NB4 (cell line): ENCODE measurements at places on chromosomes 1 and 21.
A peak's percentile ranks its signal among the peaks of the same experiment; 100 is the strongest.

DNA sequence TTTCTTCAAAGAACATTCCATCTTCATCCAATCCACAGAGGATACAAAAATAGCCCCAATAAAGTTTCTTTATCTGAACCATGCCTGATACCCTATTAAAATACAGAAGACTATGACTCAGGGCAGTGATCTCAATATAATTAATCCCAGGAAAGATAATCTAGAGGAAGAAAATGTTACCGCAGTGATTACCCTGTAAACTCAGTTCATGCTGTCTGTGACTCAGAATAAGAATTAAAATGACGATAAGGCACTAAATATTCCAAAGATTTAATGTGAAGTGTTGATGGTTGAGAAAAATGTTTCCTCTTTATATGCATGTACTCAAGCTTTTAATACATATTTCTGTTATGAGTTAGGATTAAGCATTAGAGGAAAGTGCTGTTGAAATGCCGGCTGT, 88.6 kb upstream of the LYPLAL1 start:
- DNase-seq, result no peak

- no peak for DNase-seq
These were observed 64.8 kb downstream of the TP53BP2 start for GRCh38 chr1:223780949-223781348.

GRCh38 chr21:36184545-36184944, 27.9 kb downstream of the DOP1B start:
- DNase-seq, result no peak

- no peak for DNase-seq
These were observed 262.5 kb upstream of the B3GALT2 start for GRCh38 chr1:193448682-193449461.

- no peak for DNase-seq
These were observed 138.0 kb downstream of the DHRS3 start for GRCh38 chr1:12480041-12480440.

GRCh38 chr1:32907435-32907834, 6.2 kb upstream of the TMEM54 start:
- DNase-seq, result no peak

DNA sequence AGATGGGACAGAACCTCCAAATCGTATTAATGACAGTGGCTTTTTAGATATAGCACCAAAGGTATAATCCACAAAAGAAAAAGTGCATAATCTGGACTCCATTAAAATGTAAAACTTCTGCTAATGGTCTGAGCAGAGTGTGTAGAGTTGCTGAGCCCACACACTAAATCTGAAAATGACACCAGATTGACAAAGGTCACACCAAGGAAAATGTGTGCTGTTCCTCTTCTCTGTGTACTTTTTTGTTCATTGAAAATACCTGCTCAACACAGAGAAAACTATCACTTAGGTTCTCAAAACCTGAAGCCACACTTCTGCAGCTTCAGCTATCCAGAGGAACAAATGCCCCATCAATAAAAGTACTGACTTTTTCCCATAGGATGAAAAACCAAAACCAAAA, 146.2 kb downstream of the AK5 start:
- no peak for DNase-seq

GRCh38 chr21:34132926-34133325, 59.5 kb downstream of the MRPS6 start:
- DNase-seq, result no peak

DNA sequence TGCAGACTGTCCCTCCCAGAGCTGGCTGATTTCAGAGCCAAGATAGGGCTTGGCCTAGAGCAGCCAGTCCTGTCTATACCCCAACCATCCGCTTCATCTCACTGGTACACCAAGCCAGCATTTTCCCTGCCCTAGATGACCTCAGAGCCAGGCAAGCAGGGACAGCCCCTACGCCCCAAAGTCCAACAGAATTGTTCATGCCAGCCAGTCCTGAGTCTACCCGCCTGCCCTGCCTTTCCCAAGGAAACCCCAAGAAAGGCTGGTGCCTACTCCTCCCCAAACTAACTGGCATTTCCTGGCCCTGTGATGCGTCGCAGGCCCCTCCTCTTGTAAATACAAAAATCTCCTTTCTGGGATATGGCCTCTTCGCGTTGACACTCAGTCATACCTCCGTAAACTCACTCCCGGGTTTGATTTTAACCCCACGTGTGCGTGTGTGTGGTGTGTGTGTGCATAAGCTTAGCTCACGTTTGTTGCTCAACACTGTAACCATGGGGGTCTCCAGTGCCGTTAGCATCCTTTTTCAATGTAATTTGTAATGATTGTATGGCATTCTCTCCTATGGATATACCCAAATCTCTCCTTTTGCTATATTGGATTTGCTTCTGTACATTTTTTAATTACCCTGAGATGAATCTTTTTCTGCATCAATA, 75.3 kb downstream of the SIK1 start:
- no peak for DNase-seq

DNA sequence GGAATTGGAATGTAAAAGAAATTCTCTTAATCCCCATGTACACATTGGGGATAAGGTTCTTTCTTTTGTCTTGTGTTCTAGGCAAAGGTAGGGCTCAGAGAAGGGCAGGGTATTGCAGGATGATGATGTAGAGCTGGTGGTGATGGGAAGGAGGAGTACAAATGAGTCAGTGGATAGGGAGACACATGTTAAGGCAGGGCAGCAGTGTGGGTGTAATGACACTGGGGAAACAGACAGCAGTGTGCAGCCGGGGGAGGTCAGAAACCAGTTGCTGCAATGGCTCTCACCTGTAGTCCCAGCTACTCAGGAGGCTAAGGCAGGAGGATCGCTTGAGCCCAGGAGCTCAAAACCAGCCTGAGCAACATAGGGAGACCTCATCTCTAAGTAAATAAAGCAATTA, 5.1 kb downstream of the NLRP3 start:
- DNase-seq, result peak; percentile 45

DNA sequence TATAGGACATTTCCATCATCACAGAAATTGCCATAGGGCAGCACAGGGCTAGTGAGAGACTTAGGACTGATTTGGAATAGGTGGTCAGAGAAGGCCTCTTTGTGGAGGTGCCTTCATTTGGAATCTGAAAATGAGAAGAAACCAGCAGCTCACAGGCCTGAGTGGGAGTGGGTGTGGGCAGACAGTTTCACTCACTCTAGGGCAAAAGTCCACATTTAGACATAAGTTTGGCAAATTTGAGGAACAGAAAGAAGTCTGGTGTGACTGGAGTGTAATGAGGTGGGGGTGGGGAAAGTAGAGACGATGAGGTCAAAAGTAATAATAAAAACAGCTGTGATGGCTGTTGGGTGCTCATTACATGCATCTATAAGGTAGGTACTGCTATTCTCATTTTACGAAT, 22.4 kb upstream of the BCAR3 start:
- DNase-seq, result no peak

- no peak for DNase-seq
These were observed 15.8 kb upstream of the SCYL3 start for GRCh38 chr1:169909499-169909898.

- no peak for DNase-seq
These were observed 34.9 kb upstream of the LYPLAL1 start for GRCh38 chr1:219138747-219139146.

- DNase-seq, result no peak
These were observed 290.5 kb downstream of the AJAP1 start for GRCh38 chr1:4944911-4945310.

GRCh38 chr1:90391126-90391525, 326.0 kb downstream of the BARHL2 start:
- DNase-seq, result no peak

- no peak for DNase-seq
These were observed 549.3 kb downstream of the NCAM2 start for GRCh38 chr21:21547368-21547953.

DNA sequence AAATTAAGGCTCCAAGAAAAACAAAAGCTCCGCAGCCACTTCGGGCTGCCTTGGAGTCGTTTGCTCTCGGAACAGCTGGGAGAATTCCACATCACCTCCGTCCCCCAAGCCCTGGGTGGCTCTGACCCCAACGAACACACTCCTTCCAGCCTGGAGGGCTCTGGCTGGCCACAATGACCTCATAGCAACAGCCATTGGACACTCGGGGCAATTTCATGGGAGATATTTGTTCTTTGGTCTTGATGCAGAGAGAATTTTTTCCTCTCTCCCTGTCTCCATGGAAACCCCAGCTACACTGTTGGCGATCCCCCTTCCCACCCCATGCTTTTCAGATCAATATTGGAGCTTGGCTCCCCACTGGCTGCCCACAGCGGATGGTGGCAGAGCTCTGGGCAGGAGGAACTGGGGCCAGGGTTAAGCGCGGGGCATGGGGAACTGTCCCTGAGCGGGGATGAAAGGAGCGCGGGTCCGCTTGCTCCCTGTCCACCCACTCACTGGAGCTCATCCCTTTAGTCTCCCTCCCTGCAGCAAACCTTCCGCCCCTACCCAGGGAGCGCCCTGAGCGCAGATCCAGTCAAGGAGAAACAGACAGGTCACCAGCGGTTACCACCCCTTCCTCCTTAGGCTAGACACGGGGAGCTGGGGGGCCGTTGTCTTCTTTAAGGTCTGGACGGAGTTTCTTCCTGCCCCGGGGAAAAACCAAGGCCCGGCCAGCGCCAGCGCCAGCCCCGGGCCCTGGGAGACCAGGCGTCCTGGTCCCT, 1.2 kb downstream of the WNT4 start:
- DNase-seq, result no peak
